CD4-positive, alpha-beta T cell (primary cell): ENCODE measurements at places on chromosomes 7 and 10.

- no peak for DNase-seq
- H3K27me3 ChIP-seq = no peaks in the 10 kb centered on the region
- no peak overlapping the region for H3K4me3 ChIP-seq
- H3K27ac ChIP-seq = no peak overlapping the region
- no peaks in the 10 kb centered on the region for H3K36me3 ChIP-seq
- peaks cover 10% of the 10 kb centered on the region for H3K4me1 ChIP-seq
Observed at GRCh38 chr7:50725774-50726173, 56.9 kb downstream of the GRB10 start.

DNA sequence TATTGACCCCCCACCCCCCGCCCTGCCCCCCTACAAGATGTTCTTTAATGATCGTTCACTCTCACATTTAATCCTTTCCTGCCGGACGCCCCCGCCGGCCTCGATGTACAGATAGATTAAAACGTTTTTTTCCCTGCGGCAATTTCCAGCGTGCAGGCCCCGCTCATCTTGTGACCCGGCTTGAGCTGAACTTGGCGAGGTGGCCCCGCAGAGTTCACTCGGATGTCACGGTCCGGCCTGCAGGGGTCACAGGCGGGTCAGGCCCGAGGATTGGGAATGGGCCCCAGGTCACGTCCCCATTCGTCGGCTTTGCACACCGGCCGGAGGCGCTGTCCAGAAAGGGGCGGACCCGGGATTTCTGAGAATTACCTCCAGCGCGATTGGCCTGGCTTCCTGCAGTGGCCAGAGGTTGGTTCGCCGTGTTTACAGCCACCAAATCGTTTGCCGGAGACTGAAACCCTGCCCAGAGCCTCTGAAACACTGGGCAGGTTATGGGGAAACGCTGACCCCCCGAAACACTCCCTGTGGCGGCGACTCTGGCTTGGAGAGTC, 1.9 kb upstream of the CYP26A1 start:
- peaks cover 88% of the 10 kb centered on the region for H3K27me3 ChIP-seq
- H3K4me1 ChIP-seq = peaks cover 39% of the 10 kb centered on the region
- DNase-seq = no peak
- no peak overlapping the region for H3K4me3 ChIP-seq

GRCh38 chr10:61280303-61280702, 172.9 kb downstream of the TMEM26 start:
- H3K27ac ChIP-seq = no peak overlapping the region
- no peaks in the 10 kb centered on the region for H3K4me1 ChIP-seq

GRCh38 chr10:121956111-121957061, 18.6 kb downstream of the NSMCE4A start:
- H3K27me3 ChIP-seq = no peaks in the 10 kb centered on the region
- H3K4me3 ChIP-seq = no peak overlapping the region

GRCh38 chr10:118753331-118754228, 1.2 kb downstream of the CACUL1 start:
- no peak overlapping the region for H3K27ac ChIP-seq
- DNase-seq = no peak
- H3K4me1 ChIP-seq = peaks cover 30% of the 10 kb centered on the region
- no peaks in the 10 kb centered on the region for H3K27me3 ChIP-seq
- H3K36me3 ChIP-seq = no peaks in the 10 kb centered on the region
- H3K4me3 ChIP-seq = peak overlapping the region; percentile 91

- H3K27me3 ChIP-seq = no peaks in the 10 kb centered on the region
- no peaks in the 10 kb centered on the region for H3K36me3 ChIP-seq
- no peaks in the 10 kb centered on the region for H3K4me1 ChIP-seq
- no peak overlapping the region for H3K27ac ChIP-seq
Observed at GRCh38 chr7:157522954-157523353, 186.2 kb downstream of the DNAJB6 start.

DNA sequence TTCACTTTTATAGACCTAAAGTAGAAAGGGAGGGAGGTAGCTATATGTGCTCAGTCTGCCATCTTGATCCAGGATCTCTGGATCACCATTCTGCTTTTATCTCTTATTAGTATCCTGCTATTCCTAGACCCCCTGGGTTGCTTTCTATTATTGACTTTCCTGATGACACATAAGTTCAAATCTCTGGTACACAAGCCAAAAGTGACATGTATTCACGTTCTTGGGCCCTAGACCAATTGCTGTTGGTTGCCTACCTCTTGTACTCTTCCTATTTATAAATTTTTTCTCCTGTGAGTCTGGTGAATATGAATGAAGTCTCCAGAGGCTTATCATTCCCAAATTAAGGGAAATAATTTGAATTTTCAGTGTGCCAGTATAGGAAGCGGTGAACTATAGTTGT, 56.9 kb downstream of the DNMBP start:
- no peaks in the 10 kb centered on the region for H3K27me3 ChIP-seq
- no peak overlapping the region for H3K27ac ChIP-seq
- no peak overlapping the region for H3K4me3 ChIP-seq
- DNase-seq = no peak

GRCh38 chr10:102599565-102600327, 44.5 kb upstream of the TRIM8 start:
- no peak overlapping the region for H3K27ac ChIP-seq
- no peak overlapping the region for H3K4me3 ChIP-seq
- no peaks in the 10 kb centered on the region for H3K4me1 ChIP-seq
- no peaks in the 10 kb centered on the region for H3K27me3 ChIP-seq

DNA sequence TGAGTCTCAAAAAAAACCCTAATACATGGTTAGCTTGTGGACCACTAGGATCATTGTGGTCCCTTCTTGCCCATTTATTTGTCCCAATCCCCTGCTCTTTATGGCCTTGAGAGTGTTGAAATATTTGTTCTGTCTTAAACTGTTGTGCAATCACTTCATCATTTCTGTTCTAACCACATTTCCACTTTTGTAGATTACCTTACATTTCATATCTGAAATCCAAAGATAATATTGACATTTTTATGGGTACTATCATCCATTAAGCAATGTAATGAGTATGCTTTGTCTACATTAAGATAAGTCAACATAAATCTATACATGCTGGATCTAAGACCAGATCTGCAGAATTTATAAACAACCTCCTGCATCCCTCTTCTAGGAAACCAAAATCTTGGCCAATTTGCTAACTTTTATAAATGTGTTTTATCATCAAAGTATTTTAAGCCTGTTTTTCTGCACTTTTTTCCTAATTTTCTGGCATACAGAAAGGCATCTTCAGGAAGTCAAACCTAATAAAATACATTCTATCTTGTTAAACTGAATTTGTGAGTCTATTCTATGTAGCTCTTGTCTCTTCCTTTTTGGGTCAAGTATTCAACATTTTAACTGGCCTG, 359.4 kb upstream of the CELF2 start:
- H3K36me3 ChIP-seq = no peaks in the 10 kb centered on the region
- H3K27me3 ChIP-seq = no peaks in the 10 kb centered on the region
- H3K4me3 ChIP-seq = no peak overlapping the region
- H3K4me1 ChIP-seq = no peaks in the 10 kb centered on the region
- DNase-seq = no peak

DNA sequence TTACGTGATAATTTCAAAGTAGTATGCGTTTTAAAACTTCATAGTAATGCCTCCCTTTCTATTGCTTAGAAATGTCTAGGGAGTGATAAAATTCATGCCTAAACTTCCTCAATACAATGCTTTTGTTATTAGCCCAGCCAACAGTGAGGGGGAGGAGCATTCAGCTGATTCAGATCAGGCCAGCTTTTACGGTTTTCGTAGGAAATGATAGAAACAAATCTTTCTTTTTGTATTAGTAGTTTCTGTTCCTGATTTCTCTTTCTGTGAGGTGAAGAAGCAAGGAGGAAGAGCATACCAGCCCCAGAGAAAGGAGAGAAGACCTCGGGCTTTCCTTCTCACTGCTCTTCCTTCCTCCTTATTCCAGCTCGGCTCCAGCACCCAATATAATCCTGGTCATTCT, 35.2 kb upstream of the ITPRID1 start:
- DNase-seq = no peak
- H3K4me1 ChIP-seq = no peaks in the 10 kb centered on the region
- H3K36me3 ChIP-seq = no peaks in the 10 kb centered on the region
- no peak overlapping the region for H3K27ac ChIP-seq
- H3K4me3 ChIP-seq = no peak overlapping the region

- H3K27ac ChIP-seq = no peak overlapping the region
- no peak overlapping the region for H3K4me3 ChIP-seq
- peaks cover 12% of the 10 kb centered on the region for H3K4me1 ChIP-seq
- no peaks in the 10 kb centered on the region for H3K27me3 ChIP-seq
- no peak for DNase-seq
- no peaks in the 10 kb centered on the region for H3K36me3 ChIP-seq
Observed at GRCh38 chr7:77223261-77223660, 23.6 kb upstream of the FGL2 start.

DNA sequence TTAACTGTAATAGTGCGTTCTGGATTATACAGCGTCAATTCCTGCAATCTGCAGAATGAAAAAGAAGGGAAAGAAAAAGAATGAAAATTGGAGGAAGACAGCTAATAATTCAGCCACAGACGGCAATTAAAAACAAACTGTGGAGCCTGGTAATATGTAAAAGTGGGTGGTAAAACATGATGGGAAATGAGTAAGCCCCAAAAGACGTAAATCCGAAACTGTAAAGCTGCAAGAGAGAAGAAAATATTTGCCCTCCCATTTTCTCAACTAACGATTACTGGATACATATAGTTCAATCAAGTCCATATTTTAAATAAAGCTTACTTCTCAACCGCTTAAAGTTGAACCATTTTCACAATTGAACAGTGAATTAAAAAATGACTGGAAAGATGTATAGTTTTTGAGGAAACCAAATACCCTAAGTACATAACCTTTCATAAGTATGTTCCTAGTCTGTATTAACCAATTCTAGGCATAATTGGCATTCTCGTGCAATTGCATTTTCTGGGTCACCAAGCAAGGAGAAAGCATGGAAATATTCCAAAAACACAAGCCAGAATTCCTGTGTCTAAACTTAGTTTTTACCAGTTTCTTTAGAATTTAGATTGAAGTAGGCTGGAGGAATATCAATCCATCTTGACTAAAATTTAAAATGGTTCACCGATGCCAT, 44.8 kb downstream of the MALSU1 start:
- H3K4me3 ChIP-seq = no peak overlapping the region
- H3K27me3 ChIP-seq = no peaks in the 10 kb centered on the region
- H3K4me1 ChIP-seq = peaks cover 2% of the 10 kb centered on the region
- no peak overlapping the region for H3K27ac ChIP-seq

DNA sequence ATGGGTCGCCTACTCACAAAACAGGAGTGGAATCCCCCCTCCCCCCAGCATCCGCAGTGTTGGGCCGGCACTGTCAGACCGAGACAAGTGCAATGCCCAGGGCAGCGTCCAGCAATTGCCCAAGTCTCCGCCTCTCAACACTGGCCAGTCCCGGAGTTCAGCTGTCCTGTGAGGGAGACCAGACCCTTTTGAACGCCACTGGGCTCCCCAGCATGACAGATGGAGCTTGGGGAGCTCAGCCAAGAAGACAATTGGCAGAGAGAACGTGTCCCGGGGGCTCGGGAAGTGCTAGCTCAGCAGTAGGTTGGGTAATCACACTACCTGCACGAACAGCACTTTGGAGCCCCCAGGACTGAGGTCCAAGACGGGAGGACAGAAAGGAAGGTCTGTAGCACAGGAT, 4.7 kb downstream of the COPS6 start:
- no peak overlapping the region for H3K4me3 ChIP-seq
- H3K27ac ChIP-seq = no peak overlapping the region
- DNase-seq = no peak
- H3K4me1 ChIP-seq = peaks cover 20% of the 10 kb centered on the region

DNA sequence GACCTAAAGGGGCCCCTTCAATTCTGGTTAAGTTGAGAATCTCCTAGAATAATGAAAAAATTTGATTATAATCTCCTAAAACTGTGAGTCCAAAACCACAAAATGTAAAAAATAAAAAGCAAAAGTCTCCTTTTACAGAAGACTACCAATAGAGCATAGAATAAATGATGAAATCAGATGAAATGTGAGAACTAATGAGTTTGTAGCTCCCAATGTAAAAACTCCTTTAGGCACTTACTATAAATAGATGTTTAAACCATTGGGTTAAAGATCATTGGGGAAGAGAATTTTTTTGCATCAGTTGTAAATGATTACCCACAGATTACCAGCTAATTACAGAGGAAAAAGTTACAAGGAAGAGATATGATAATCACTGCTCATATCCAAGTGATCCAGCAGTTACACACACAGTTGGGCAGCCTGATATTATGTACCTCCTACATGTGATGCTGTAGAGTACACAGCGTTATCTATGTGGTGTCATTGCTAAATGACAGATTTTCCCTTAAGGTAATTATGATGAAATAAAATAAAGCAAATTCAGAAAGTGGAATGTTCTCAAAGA, 282.7 kb upstream of the SEMA3D start:
- no peaks in the 10 kb centered on the region for H3K36me3 ChIP-seq
- H3K27me3 ChIP-seq = no peaks in the 10 kb centered on the region
- DNase-seq = no peak
- H3K27ac ChIP-seq = no peak overlapping the region
- H3K4me3 ChIP-seq = no peak overlapping the region

DNA sequence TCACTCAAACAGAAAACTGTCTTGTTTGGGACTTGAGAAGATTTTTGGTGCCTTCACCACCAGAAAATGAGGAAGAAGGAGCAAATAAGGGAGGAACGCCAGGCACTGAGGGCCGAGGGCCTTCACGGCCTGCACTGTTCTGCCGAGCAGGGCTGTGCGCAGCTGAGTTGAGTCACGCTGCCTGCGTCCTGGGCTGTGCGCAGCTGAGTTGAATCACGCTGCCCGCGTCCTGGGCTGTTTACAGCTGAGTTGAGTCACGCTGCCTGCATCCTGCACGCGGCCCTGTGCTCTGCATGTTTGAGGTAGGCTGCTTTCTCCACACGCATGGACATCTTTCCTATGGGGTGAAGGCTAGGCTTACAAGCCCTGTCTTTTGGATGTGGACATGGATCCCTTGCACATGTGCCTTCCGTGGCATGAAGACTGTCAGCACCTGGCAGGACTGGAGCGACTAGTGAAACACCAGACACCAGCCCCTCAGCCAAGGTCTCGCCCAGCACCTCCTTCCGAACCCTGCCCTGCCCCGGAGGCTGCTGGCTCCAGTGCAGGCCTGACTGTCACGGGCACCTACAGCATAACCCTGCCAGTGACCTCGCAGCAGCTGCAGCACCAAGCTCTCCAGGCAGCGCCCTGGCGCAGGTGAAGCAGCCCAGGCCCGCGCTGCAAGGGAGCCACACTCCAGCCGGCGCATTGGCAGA, 96.7 kb downstream of the HTR5A start:
- no peaks in the 10 kb centered on the region for H3K4me1 ChIP-seq
- no peak overlapping the region for H3K27ac ChIP-seq
- H3K4me3 ChIP-seq = no peak overlapping the region

DNA sequence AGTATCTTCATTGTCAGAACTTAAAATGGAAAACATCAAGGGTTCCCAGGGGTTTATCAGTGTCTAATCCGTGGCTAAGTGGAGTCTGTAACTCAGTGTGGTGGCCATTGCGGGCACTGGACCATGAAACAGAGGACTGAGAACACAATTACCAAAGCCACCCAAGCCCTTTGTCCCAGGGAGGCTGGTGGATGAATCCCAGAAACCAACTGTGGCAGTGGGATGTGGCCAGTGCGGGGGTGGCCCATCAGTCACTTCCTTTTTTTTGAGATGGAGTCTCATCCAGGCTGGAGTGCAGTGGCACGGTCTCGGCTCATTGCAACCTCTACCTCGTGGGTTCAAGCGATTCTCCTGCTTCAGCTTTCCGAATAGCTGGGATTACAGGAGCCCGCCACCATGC, 61.8 kb downstream of the TACC2 start:
- no peak overlapping the region for H3K27ac ChIP-seq
- H3K36me3 ChIP-seq = no peaks in the 10 kb centered on the region
- no peak for DNase-seq
- H3K27me3 ChIP-seq = no peaks in the 10 kb centered on the region
- no peaks in the 10 kb centered on the region for H3K4me1 ChIP-seq
- H3K4me3 ChIP-seq = no peak overlapping the region
